ENCODE measurements at places on chromosomes 16 and 17. TPM values are rescaled to one million over a fixed set of nuclear protein-coding genes. Genes with fewer than 3 reads are reported as not detected.

The GAS7 gene
- total RNA-seq: 25.9 TPM

The NOB1 gene
- total RNA-seq: 34.6 TPM

The TMEM106A gene
- total RNA-seq: 6.7 TPM

The ADGRG3 gene
- total RNA-seq: not detected

The SLC6A4 gene
- 3.8 TPM for total RNA-seq

The ATMIN gene
- 58.4 TPM for total RNA-seq

The KDM6B gene
- 5.9 TPM for total RNA-seq

The PPL gene
- 32.8 TPM for total RNA-seq

The PRSS27 gene
- 1.4 TPM for total RNA-seq

The PIRT gene
- not detected for total RNA-seq

The SMIM22 gene
- not detected for total RNA-seq

Measured in hepatocyte (in vitro differentiated cells).